ENCODE measurements at places on chromosomes 7 and 10.

GRCh38 chr10:92598321-92598720, 5.4 kb downstream of the KIF11 start:
- no peak for DNase-seq

DNA sequence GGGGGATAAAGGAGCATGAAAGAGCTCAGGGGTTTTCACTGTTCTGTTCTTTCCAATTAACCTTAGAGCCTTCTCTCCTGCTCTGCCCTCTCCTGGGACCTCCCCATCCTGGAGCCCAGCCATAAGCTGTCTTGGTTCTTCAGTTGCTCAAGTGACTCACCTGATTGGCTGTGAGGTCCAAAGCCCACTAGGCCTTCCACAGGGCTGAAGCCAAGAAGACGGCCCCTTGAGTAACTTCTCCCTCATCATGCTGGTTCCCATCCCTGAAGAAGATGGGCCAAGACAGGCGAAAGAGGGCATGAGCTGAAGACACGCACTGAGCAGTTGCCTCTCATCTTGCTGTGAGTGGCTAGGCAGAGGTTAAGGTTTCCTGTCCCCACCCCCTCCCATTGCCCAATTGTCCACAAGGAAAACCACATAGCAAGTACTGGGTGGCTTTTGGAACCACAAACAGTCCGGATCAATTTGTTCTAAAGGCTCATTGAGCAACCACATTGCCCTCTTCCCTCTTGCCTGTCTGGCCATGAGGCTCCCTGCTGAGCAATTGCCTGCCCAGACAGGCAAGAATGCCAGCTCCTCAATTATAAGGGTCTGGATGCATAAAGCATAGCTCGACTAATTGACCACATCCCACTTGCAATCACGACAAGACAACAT, 43.9 kb upstream of the GPAM start:
- no peak for DNase-seq

DNA sequence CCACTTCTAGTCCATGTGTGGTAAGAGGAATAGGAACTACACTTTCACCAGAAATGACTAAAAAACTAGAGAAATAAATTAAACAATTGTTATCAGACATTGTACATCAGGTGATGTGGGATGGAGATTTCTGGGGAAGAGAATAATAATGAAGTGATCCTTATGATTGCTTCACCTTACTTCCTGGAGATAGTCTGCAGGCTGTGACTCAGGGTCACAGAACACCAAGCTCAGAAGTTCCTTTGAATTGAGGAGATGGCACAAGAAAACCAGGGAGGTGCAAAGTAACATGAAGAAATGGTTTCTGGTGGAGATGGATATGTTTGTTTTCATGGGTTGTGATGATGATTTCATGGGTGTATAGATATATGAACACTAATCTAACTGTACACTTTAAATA, 44.5 kb downstream of the ZWINT start:
- no peak for DNase-seq

DNA sequence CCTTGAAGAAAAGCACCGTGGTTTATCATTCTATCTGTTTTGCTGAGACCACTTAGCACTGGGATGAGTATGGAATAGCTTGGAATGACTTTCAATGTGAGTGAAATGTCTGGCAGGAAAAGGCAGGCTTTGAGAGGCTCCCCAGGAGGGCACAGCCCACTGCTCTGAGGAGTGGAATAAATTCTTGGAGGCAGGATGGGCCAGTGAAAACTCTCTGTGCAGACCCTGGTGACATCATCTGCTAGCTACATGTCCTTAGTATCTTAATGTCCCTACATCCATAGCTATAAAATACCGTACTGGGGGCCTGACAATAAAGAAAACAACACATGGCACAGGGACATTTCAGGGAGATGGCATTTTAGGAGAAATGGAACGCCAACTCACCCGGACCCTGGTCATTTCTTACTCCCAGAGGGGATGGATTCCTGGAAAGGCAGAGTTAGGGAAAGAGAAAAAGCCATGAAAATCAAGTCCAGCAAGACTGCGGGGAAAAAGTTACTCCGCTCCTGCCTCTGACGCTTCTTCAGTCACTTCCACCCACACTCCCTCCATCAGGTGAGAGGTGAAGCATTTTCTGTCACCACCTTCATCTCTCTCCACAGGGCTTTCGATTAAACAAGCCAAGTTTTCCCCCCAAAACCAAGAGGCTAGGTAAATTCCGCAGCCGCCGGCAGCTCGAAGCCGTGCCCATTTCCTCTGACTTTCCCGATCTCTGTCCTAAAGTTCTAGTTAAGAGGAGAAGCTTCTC, 991 bp downstream of the ZNF239 start:
- DNase-seq, result no peak

- DNase-seq, result no peak
Measured at GRCh38 chr7:74498996-74499834, 45.5 kb downstream of the GTF2IRD1 start.

GRCh38 chr10:109941236-109941862, 18.0 kb upstream of the XPNPEP1 start:
- DNase-seq, result no peak

GRCh38 chr10:71094712-71095390, 117.5 kb upstream of the UNC5B start:
- no peak for DNase-seq

DNA sequence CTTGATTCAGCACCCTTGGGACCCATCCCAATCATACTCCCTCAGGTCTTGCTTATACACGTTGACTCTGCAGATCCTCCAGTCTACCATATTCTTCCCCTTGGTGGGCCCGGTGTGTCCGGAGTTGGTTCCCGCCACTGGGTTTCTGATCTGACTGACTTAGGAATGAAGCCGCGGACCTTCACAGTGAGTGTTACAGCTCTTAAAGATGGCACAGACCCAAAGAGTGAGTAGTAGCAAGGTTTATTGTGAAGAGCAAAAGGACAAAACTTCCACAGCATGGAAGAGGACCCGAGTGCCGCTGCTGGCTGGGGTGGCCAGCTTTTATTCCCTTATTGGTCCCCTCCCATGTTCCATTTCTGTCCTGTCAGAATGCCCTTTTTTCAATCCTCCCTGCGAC, 5.9 kb upstream of the GDF10 start:
- no peak for DNase-seq

- no peak for DNase-seq
Measured at GRCh38 chr7:4799508-4800268, 24.3 kb downstream of the AP5Z1 start.

GRCh38 chr10:9230625-9231024, 1176.1 kb downstream of the GATA3 start:
- no peak for DNase-seq

Measured in Jurkat, Clone E6-1 (cell line).